ENCODE measurements at places on chromosomes 2 and 18.

- no peak for DNase-seq
Observed at GRCh38 chr2:218219934-218220333, 2.9 kb downstream of the ARPC2 start.

DNA sequence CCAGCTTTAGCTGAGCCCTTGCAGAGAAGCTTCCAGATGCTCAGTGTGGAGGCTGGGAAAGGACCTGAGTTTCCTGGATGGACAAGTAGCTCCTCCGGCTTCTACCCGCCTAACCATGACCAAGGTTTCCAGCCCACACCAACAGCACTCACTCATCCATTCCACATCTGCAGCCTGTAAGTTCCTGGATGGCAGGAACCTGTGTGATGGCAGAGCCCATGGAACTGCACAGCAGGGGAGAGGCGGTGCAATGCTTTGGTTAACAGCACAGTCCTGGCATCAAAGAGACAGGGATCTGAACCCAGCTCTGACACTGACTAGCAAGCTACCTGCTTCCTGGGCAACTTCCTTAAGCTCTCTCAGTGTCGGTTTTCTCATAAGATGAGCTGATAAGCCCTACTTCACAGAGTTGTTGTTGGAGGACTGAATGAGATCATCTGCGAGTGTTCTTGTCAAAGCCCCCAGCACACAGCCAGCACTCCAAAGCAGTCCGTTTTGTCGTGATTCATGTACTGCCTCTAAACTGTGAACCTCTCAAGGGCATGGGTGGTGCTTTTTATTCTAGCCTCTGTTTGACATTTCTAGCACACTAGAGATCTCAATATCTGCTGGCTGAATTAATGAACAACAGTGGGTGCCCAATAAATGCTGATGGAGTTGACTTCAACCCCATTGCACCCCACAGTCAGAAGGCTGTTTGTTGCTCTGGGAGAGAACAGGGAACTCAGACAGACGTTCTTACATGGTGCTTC is 41.6 kb upstream of the OTOF start:
- no peak for DNase-seq

- peak; percentile 26 for DNase-seq
Observed at GRCh38 chr2:203928849-203929248, 7.7 kb upstream of the ICOS start.

- no peak for DNase-seq
Observed at GRCh38 chr2:227221120-227221519, 56.7 kb downstream of the COL4A3 start.

GRCh38 chr2:172614932-172615331 is 59.0 kb downstream of the PDK1 start:
- DNase-seq: no peak

DNA sequence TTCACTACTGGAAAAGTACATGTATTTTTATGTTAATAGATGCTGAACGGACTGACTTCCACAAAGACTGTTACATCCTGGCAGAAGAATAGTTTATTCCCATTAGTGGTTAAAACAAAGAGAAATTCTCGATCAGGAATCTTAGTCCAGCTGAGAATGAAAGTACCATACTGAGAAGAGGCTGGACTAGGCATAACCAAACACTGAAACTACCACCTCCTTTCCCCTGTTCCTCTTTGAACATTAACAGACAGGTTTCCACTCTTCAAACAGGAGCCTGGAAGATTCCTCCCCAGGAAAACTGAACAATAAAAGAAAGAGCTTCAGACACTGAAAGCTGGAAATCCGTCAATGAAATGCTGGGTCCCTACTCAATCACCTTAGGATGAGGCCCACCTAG is 25.8 kb downstream of the LDAH start:
- no peak for DNase-seq

DNA sequence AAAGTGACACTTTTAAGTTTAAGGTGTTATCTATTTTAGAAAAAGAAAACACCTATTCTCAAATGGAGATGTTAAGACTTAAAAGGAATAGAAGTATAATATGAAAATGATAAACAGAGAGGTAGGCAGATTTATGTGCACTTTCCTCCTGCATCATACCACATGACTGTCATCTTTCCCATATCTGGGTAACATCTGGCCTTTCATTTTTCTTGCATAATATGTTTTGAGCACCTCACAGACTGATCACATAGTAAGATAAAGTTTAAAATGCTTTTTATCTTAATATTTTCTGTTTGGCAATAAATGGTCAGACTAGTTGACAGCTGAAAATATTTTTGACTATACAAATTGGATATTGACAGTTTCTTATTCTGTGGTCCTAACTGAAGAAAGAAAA is 1852.1 kb upstream of the PIK3C3 start:
- DNase-seq: peak; percentile 20

DNA sequence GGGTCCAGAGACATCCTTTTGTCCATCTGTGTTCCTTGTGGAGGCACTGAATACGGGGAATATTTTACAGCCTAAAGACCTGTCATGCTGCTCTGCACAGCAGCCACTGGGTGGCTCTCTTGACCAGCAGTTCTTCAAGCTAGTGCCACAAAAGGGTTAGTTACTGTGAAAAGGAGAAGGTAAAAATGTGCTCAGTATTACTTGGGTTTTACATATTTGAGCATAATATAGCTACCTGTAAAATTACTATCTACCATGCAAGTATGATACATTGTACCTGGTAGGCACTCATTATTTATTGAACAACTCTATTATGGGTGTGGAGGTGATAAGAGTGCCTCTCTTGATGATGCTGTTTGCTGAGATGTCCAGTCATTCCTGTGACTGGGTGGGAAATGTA is 23.6 kb downstream of the FZD5 start:
- DNase-seq: peak; percentile 69

DNA sequence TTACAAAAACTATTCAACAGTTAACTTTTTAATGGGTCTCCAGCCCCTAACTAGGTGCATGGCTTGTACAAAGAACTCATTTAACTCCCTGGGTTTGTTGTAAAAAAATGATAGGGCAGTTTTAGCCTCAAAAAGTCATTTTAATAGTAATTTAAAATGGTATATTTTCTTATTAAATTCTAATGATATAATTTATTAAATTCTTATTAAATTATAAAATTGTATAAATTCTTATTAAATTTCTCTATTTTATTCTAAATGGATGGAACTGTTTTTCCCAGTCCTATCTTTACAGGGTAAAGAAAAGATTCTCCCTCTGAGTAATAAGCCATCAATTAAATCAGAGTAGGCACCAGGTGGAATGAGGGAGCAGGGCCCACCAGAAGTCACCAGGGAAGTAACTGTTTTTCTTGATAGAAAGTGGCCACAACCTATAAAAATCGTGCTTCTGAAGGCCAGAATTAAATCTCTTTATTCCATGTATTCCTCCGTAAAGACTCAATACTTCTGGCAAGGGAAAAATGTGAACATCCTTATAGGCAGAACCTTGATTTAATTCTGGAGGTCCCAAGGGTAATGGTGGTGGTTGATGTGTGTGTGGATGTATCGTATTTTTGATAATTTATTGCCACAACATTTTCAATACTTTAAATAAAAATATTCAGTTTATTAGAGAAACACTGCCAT is 814 bp downstream of the FKBP7 start:
- peak; percentile 42 for DNase-seq

GRCh38 chr2:127670957-127671290 is 4.4 kb downstream of the LIMS2 start:
- no peak for DNase-seq

DNA sequence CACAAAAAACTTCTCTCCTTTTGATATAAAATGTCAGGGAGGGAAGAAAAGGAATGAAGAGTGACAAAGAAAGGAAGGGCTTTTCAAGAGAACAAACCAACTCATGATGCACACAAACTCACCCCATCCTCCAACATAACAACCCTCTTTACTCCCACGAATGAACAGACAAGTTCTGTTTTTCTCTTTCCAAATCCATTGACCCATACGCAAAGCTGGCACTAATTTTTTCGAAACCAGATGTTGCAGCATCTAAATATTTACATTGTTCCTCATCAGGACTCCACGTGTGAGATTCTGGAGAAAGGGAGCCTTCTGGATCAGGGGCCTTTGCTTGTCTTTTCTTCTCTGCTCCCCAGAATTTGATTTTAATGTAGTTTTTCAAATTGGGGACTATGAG is 143.3 kb upstream of the BCL2L11 start:
- peak; percentile 8 for DNase-seq

DNA sequence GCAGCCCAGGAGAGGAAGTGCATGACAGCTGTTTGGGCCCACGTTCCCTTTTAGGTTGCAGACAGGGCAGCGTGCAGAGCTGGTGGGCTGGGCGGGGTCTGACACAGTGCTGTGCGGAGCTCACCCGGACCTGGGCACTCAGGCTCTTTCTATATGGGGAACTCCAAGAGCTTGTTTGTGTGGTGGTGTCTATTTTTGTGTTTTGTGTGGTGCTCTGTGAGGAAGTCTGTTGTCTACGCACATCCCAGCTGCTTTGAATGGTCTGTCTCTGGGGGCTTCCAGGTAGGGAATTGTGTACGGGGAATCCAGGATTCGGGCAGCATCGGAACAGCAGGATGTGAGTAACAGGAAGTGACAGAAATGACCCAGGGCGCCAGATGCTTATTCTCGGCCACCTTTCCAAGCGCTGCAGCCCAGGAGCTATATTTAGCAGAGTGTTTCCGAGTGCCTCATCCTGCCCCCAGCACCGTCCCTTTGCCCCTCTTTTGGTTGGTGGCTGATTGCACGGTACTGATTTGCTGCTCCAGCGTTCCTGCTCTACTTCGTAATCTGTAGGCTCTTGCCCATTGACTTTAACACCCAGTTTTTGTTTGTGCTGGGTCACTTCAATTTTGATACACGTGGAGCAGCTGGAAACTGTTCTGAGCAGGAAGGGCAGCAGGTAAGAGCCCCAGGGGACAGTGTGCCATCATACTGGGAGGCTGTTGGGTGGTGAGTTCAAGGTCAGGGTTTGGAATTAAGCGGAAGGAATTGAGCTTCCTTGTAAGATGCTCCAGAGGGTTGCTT is 64.7 kb downstream of the DGKD start:
- no peak for DNase-seq

DNA sequence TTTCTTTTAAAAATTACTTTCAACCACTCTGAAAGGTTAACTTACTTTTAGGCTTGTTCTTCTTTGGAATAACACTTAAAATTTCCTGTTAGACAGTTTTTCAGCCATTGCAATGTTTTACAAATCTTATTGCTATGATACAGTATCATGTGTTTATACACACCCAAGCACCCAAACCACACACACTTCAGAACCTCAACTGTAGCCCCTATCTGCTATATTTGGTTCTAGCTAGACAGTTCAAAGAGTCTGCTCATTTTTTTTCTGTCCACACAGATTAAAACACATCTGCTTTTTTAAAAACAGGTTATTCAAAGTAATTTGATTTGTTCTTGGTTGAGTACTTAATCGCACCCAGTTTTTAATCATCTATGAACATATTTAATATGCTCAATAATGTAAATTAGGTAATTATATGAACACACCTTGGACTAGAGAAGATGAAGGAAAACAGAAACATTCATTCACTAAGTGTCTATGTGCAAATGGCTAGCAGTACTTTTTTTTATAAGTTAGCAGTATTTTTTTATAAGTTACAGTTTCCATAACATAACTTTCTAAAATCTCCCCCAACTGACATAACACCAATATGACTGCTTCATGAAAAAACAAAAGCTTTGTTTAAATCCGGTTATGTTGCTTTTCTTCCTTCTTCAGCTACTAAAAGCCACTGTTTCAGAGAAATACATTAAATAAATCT is 17.6 kb downstream of the FBXO11 start:
- no peak for DNase-seq

DNA sequence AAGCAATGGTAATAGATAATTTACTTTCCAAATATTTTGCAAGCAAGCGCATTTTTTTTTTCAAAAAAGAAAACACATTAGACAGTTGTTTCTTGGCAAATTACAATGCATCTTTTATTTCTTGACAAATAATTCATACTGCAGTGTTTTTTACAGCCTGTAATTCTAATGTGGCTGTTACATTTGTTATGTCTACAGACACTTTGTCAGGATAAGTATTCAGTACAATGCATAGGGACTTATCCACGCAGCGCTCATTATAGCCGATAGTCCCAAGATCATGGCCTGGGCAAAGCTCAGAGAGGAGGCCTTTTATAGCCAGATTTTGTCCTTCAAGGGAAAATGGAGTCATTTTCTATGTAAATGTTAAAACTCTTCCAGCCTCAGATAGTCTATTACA is 123.0 kb upstream of the FANCL start:
- no peak for DNase-seq

- DNase-seq: no peak
Observed at GRCh38 chr2:159755788-159756187, 42.2 kb downstream of the CD302 start.

GRCh38 chr2:128552806-128553551 is 234.3 kb upstream of the HS6ST1 start:
- no peak for DNase-seq

DNA sequence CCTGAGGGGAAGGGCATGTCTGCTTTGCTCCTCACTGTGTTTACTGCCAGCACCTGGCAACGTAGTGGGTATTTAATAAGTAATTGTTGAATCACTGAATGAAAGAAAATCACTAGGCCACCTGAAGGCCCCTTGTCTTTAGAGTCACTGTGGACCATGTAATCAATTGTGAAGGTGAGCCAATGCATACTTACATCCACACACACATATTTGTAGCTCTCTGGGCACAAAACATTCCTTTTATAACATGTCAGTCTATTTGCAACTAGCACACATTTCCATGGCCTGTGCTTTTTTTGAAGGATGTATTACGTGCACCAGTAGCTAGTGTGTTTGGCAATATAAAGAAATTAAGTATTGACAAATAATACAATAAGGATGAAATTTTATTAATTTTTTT is 11.2 kb downstream of the ATP8B1 start:
- DNase-seq: no peak

- DNase-seq: peak; percentile 31
Observed at GRCh38 chr2:30394096-30394495, 53.0 kb upstream of the LCLAT1 start.

GRCh38 chr2:85188852-85189251 is 55.7 kb downstream of the TCF7L1 start:
- DNase-seq: peak; percentile 5

DNA sequence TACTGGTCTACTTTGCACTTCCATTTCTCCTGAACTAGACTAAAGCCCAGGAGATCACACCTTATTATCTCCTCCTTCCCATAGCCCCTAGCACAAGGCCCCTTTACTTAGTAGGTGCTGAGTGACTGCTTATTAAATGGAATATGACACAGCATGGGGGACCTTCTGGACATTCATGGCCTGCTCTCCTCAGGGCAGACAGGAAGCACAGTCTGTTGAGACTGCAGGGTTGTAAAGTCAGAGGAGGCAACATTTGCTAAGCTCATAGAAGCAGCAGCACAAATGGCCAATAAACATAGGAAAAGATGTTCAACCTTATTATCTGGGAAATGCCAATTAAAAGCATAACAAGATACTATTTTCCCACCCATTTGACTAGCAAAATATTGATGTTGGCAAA is 75.3 kb downstream of the DNMT3A start:
- no peak for DNase-seq

DNA sequence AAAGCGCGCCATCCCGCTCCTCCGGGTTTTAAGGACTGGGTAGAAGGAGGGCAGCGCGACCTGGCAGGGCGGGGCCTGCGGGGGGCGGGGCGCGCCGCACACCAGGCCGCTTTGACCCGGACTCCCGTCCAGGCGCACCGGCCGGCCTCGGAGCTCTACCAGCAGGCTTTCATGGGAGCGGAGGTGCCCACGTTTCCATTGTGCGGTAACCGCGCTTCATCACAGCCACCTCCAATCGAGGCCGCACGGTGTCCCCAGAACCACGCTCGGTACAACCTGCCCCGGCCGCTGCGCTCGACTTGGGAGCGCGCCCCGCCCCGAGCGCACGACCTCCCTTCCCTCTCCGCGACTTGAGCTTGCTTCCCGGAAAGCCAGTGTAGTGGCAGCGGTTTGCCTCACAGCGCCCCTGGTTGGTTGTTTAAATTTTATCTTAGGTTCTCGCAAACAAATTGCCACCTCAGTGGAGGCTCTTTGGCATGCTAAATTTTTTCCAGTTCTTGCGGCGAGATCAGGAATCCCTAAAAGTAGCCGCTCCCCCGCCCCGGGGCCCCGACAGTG is 280 bp upstream of the CYP1B1 start:
- peak; percentile 72 for DNase-seq

All from NCI-H2171 treated with DMSO at 0.1 percent for 48 hours (cell line).